ENCODE measurements at places on chromosomes 7 and 10.

GRCh38 chr7:5214236-5214635 lies 24.2 kb downstream of the WIPI2 start:
- no peak for DNase-seq

DNA sequence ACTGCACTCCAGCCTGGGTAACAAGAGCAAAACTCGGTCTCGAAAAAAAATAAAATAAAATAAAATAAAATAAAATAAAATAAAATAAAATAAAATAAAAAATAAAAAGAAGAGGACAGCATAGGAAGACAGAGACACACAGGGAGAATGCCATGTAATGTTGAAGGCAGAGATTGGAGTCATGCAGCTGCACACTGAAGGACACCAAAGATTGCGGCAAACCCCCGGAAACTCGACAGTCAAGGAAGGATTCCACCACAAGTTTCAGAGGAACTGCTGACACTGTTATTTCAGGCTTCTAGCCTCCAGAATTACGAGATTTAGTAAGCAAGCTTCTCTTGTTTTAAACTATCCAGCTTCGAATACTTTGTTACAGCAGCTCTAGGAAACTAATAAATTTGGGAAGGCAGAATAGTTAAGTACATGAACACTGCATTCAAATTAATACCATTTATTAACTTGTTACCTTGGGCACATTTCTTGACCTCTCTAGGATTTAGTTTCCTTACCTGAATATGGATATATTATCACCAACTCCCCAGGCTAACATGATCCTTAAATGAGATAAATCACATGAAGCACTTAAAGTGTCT lies 9.5 kb downstream of the CPED1 start:
- no peak for DNase-seq

DNA sequence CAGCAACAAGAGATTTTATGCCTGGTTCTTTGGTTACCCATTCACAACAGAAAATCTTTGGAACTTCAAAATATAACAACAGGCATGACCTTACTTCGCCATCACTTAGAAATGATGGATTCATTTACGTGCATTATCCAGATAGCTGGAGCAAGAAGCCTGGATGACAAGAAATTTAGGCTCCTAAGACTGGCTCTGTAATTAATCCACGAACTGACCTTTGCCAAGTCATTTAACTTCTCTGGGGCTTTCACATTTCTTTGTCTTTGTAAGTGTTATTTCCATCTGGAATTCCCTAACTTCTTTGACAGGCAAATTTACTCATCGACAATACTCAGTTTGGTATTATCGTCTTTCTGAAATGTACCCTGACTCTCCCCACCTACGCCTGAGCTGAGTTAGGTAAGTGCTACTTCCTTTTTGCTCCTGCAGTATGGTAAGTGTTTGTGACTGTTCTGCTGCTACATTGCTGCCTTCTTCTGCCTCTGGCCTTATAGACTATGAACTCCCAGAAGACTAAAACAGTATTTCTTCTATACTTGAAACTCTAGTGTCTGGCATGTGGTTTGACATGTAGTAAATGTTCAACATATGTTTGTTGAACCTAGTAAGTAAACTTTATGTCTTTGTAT lies 5.5 kb upstream of the MDFIC start:
- no peak for DNase-seq

DNA sequence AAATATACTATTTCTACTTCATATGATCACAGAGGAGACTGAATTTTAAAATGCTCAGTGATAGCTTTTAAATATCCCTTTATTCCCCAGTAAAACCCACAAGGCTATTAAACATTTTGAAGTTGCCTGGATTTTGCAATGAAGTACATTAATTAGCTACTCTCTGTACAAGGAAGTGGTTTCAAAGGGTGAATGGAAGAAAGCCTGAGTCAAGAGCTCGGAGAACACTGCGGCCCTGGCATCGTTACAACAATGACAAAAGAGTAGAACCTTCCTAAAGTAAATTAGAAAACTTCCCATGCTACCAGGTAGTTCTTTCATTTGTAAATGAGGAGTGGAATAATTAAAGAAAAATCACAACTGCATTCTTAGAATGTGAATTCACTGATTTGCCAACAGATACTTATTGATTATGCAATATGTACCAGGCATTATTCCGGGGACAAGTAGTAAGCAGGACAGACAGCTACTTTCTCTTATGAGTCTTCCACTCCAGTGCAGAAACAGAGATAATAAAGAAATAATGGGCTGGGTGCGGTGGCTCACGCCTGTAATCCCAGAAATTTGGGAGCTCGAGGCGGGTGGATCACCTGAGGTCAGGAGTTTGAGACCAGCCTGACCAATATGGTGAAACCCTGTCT lies 63.0 kb downstream of the ZNF22 start:
- DNase-seq, result no peak

DNA sequence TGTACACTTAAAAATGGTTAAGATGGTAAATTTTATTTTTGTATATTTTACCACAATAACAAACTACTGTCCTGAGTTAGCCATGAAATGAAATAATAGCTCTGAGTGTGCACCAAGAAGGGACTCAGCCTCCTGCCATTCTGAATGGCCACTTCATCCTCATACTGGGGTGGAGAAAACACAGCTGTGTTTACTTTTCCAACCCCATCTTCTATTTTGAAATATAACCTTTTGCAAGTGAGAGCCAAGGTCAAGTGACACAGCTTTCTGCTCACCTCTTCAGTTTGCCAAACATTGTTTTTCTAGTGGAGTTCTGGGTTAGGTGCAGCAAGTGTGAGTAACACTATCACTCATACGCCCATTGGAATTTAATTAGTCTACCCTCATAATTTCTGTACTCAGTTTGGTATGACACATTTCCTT lies 107.4 kb upstream of the GLCCI1 start:
- no peak for DNase-seq
